ENCODE measurements at places on chromosomes 2 and 18.

DNA sequence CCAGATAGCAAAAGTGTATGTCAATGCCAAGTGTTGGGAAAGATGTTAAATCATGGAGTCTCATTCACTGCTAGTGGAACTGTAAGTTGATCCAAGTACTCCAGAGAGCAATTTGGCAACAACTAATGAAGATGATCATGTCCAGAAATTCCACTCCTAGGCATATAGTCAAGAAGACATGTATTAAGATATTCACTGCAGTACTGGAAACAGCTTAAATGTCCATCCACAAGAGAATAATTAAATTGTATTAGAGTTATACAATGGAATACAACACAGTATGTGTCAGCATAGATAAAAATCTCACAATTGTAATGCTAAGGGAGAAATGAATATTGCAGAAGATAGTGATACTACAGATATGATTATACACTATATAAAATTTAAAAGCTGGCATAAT lies 15.2 kb upstream of the LBH start:
- DNase-seq: no peak

- no peak for DNase-seq
Measured at GRCh38 chr18:59352250-59352855, 6.7 kb downstream of the LMAN1 start.

DNA sequence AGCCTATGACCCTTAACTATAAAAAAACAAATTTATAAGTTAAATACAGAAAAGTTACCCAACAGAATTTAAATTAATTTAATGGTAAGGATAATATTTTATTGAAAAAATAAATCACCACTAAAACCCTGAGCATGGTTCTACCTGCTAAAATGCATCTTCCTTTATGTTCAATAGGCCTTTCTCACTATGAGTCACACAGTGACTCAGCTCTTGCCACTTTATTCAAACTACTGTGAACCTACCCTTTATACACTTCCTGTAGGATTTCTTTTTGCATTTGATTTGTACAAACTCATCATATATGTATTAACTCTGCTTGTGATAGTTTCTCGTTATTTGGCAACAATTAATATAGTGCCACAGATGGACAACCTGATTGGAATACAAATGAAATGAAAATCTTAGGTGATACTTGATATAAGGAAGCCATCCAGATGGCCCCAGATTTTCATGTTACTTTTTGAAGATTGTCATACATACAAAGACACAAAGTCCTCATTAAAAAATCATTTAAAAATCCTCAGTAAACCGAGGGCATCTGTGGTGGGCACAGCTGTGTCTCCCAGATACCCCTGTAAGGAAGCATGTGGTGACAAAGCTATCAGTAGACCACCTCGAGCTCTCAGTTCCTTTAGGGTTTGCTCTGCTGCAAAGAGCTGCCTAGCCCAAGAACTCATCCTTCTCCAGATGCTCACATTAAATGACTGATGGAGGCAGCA lies 55.2 kb upstream of the COBLL1 start:
- DNase-seq: no peak

GRCh38 chr2:85744741-85745601 lies 8.8 kb upstream of the ATOH8 start:
- no peak for DNase-seq

DNA sequence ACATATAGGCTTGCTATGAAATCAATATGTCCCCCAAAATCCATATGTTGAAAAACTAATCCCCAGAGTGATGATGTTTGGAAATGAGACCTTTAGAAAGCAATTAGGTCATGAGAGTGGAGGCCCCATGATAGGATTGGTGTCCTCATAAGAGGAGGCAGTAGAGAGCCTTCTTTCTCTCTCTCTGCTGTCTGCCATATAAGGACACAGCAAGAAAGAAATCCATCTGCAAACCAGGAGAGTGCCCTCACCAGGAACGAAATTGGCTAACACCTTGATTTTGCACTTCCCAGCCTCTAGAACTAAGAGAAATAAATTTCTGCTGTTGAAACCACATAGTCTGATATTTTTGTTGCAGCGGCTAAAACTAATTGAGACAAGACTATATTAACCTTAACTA lies 89.5 kb downstream of the NBAS start:
- DNase-seq: no peak

GRCh38 chr2:18506883-18507509 lies 53.5 kb downstream of the RDH14 start:
- DNase-seq: no peak

Data from right renal cortex interstitium (tissue), 3 donors.